ENCODE measurements at places on chromosomes 3 and 15.

GRCh38 chr15:90588427-90588826 lies 58.7 kb downstream of the CRTC3 start:
- DNase-seq = peak; percentile 52

- DNase-seq = no peak
Observed at GRCh38 chr15:89783111-89783860, 7.2 kb downstream of the MESP2 start.

- DNase-seq = no peak
Observed at GRCh38 chr15:90463381-90463780, 66.3 kb upstream of the CRTC3 start.

DNA sequence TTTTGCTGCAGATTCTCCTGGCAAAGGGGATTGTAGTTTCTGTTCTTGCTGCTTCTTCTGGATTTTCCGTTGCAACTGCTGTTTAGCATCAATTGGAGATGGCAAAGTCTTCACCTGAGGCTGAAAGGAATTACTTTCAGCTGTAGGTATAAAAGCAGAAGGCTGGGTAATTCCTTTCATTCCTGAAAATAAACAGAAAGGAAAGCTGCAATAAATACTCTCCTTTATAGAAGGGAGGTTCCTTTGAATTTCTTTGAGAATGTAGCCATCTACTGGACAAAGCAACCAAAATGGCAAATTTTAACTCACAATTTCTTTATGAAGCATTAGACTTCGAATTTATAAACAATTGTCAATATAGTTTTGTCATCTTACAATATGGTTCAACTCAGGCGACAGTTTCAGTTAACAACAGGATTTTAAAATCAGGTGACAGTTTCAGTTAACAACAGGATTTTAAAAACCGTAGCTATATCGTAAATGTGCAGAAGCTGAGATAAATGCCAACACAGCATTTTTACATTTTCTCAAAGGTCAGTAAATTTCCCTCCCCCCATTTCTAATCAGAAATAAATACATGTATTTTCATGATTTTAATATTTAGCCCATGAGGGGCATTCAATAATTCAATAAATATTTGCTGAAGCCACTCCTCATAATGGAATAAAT lies 104.9 kb upstream of the NEDD4 start:
- no peak for DNase-seq

- no peak for DNase-seq
Observed at GRCh38 chr3:152399374-152399773, 130.6 kb downstream of the MBNL1 start.

- DNase-seq = no peak
Observed at GRCh38 chr3:50737193-50737905, 62.6 kb downstream of the DOCK3 start.

DNA sequence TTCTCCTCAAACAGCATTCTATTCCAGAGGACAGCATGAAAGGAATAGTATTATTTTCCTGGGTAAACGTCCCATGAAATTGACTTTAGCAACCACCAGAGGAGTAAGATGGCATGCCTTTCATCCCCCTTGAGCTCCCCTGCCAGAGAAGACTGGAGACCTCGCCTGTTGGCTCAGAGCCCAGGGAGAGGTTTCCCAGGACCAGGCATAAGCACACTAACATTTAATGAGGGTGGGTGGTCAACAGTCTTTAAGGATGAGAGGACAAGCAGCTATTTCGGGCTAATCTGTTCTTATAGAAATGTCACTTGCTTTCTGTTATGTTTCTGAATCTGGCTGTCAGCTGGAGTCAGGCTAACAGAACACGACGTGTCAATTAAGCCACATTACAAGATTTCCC lies 390.5 kb downstream of the GABRG3 start:
- no peak for DNase-seq

DNA sequence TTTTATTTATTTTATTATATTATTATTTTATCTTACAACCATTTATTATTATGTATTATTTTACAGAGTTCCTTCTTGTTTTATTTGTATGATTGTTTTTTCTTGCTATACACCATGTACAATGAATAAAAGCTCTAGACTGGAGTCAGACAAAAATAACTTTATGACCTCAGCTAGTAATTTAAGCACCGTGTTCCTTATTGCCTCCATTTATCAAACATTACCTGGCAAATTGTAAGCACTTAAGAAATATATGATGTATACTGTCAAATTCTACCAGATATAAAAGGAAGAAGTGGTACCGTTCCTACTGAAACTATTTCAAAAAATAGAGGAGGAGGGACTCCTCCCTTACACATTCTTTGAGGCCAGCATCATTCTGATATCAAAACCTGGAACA lies 326.9 kb upstream of the NECTIN3 start:
- no peak for DNase-seq

DNA sequence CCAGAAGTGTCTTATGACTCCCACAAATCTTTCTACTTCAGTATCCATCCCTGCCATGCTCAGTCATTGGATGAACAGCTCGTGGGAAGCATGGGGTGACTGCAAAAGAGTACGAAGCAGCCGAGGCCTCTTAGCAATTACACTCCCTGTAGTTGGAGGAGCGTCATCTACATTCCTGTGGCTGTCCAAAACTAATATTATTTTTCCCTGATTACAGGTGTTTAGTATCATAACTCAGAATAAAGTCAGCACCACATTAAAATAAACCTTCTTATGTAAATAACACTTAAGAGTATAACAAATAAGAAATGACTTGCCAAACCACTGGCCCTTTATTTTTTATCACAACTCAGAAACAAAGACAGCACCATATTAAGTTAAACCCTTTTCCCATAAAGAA lies 141.5 kb downstream of the PLOD2 start:
- no peak for DNase-seq

GRCh38 chr3:114552527-114552812 lies 258.6 kb downstream of the TIGIT start:
- DNase-seq = no peak

GRCh38 chr3:71130471-71131374 lies 452.8 kb downstream of the FOXP1 start:
- no peak for DNase-seq

GRCh38 chr3:138260611-138261010 lies 69.0 kb downstream of the NME9 start:
- DNase-seq = no peak

- no peak for DNase-seq
Observed at GRCh38 chr3:187263270-187263669, 28.3 kb downstream of the MASP1 start.

DNA sequence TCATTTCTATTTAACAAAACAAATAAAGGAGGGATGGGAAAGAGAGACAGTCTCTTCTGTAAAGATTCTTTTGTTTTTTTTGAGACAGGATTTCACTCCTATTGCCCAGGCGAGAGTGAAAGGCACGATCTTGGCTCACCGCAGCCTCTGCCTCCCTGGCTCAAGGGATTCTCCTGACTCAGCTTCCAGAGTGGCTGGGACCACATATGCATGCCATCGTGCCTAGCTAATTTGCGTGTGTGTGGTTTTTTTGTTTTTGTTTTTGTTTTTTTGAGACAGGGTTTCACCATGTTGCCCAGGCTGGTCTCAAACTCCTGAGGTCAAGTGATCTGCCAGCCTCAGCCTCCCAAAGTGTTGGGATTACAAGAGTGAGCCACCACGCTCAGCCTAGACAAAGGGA lies 23.3 kb downstream of the STAG1 start:
- no peak for DNase-seq

DNA sequence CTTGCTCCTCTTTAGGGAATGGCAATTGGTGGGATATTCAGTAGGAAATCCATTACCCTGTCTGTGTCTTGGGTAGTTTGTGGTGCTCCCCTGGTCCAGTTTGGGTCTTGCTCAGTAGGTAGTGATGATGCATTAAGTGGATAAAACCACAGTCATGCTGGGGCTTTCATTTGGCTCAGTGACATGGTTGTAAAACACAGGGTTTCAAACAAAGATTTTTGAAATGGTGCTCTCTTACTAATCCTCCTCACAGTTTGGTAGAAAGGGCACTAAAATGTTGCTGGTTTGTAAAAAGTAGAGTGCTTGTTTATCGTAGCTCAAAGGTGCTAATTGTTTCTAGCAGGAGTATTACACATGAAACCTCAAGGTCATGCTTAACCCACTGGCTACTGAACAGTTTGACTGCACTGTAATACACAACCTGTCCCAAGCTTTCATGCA lies 22.9 kb downstream of the BBX start:
- no peak for DNase-seq

GRCh38 chr15:44300572-44300971 lies 12.1 kb downstream of the GOLM2 start:
- no peak for DNase-seq

- DNase-seq = no peak
Observed at GRCh38 chr3:53227993-53228885, 27.6 kb downstream of the TKT start.

DNA sequence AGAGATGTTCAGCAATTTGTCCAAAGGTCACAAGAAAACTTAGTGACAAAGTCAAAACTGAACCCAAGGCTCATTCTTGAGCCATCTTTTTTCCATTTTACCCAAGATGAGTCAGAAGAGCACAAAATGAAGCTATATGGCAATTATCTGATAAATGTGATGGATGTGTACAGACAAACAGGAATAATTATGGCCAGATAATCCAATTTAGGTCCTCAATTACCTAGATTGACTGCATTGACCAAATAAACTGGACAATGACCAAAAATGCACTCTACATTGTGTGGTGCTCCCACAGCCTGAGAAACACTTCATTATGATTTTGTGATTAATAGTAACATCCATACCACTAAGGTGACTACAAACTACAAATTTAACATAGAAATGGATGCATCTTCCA lies 1105.8 kb downstream of the IGSF11 start:
- no peak for DNase-seq

GRCh38 chr3:68483601-68484000 lies 448.7 kb downstream of the TAFA4 start:
- DNase-seq = no peak
